HepG2 (cell line): ENCODE measurements at places on chromosomes 6 and 20.

DNA sequence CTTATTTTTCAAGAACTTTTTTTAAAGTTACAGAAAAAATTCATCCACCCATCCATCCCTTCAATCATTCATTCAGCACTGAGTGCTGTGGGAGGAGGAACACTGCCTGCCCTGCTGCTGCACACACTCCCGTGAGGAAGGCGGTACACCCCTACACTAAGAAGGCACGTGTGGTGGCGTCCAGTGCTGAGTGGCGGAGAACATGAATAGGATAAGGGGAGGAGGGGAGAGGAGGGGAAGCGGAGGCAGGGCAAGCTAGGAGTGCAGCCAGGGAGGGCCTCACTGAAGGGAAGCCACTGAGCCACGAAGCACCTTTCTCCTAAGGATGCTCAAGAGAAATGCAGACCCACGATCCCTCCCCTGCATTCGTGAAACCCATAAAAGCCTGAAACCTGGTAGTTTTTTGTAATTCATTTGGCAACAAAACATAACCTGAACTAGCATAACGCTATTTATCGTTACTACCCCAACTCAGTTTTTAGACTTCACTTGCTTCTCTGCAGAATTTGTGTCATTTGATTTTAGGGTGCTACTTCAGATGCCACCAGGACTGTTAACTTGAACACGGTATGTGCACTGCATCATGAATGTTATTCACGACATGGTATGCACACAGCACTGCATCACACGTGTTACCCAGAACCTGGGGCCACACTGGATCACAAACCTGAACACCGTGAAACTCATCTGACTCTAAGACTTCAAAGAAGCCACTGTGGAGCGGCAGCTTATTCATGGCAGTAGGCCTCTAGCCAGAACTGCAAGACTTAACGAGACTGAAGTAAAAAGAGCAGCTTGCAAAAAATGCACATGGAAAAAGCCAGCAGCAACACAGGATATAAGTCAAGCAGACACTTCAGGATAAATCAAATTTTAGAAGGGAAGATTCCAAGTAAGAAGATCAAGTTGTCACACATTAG, 3.5 kb downstream of the RNASET2 start:
- no peak for DNase-seq
- no peaks in the 10 kb centered on the region for H3K27me3 ChIP-seq
- H3K4me3 ChIP-seq, result peak overlapping the region; percentile 9; the same call in 1 of the 2 replicates

DNA sequence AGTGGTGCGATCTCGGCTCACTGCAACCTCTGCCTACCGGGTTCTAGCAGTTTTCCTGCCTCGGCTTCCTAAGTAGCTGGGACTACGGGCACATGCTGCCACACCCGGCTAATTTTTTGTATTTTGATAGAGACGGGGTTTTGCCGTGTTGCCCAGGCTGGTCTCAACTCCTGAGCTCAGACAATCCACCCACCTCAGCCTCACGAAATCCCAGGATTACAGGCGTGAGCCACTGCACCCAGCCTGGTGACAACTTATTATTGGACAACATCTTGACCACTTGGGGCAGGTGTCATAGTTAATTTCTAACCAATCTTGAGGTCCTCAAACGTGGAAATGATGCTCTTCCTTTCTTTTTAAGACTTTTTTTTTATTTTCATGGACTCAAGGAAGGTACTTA, 303.6 kb downstream of the CLIC5 start:
- no peak for DNase-seq
- no peaks in the 10 kb centered on the region for H3K36me3 ChIP-seq
- no peaks in the 10 kb centered on the region for H3K4me1 ChIP-seq
- no peak overlapping the region for H3K27ac ChIP-seq

DNA sequence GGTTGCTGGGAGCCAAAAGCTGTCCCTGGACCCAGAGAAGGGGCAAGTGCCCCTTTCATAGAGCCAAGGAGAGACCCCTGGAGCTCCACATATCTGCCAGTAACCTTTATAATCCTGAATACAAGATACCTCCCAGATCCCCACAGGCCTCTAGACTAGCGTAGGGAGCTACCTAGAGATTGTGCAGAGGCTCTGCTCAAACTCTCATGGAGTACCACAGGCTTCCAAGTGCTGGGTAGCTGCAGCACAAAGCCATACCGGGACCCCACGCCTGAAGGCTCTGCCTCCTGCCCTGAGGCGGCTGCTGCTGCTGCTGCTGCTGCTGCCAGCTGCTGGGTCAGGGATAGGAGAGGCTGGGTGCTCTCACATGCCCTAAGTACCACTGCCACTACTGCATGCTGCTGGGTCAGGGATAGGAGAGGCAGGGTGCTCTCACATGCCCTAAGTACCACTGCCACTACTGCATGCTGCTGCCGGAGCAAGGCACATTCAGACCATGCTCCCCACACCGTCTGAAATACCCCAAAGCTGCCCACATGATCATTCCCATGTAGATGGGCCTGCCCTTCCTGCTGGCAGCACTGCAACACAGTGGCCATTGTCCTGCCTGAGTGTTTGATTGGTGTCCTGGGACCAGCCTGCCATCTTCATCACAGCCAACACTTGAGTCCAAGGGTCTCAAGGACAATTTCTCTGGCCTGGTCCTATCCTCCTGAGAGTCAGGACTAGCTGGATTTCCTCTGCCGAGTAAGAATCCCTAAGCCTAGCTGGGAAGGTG, 1434.3 kb upstream of the ADGRB3 start:
- no peak overlapping the region for H3K27ac ChIP-seq
- H3K36me3 ChIP-seq, result no peaks in the 10 kb centered on the region
- no peak for DNase-seq
- no peaks in the 10 kb centered on the region for H3K27me3 ChIP-seq
- H3K4me3 ChIP-seq, result no peak overlapping the region

DNA sequence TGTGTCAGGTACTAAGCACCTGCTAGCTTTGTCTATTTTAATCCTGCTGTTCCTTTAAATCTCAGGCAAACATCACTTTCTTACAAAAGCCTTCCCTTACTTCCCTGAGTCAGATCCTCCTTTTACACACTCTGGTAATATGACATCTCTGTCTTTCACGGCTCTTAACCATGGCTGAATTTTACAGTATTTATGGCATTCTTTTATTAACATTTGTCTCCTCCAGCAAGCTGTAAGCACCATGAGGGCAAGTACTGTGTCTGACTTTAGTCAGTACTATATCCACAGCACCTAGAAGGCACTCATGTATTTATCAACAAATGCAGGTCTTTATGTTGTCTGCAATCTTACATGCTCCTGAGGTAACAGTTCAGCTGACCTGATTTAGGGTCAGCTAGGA, 33.7 kb upstream of the HBS1L start:
- H3K27me3 ChIP-seq, result no peaks in the 10 kb centered on the region

- no peak for DNase-seq
- peaks cover 34% of the 10 kb centered on the region for H3K4me1 ChIP-seq
- no peaks in the 10 kb centered on the region for H3K36me3 ChIP-seq
- H3K27me3 ChIP-seq, result peaks cover 2% of the 10 kb centered on the region; the same call in 1 of the 2 replicates
- no peak overlapping the region for H3K4me3 ChIP-seq
Observed at GRCh38 chr6:117451671-117452070, 25.9 kb upstream of the ROS1 start.

DNA sequence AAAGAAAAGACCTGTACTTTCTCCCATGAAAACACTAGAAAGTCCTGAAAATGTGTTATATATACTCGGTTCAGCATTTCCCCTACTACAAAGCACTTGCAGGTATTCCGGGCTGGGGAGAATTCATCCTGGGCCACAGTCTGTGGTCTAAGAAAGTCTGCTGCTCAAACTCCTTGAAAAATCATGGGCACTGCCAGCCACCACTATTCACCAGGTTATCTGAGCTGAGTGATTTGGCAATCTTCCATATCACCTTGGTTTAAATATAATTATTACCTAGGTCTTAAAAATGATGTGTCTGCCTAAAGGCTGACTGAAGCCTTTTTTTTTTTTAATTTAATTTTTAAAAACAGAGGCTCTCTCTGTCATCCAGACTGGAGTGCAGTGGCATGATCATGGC, 11.3 kb downstream of the FKBP5 start:
- DNase-seq, result no peak
- no peaks in the 10 kb centered on the region for H3K27me3 ChIP-seq
- H3K4me3 ChIP-seq, result no peak overlapping the region
- H3K4me1 ChIP-seq, result no peaks in the 10 kb centered on the region

DNA sequence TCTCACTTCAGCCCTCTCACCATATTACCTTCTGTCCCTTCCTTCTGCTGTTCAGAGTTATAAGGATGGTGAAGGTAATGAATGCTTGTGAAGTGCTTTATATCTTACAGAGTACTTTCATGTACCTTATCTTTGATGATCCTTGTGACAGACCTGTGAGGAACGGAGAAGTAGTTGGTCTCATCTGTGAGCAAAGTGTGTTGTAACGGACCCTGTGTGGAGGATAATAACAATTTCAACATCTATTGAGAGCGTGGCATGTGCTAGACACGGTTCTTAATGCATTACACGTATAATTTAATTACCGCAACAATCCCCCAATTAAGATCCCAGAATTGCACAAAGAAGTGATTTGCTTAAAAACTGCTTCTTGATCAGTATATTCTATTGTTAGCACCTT, 124.6 kb downstream of the ANKS1A start:
- no peak for DNase-seq
- no peak overlapping the region for H3K27ac ChIP-seq
- no peaks in the 10 kb centered on the region for H3K27me3 ChIP-seq
- no peak overlapping the region for H3K4me3 ChIP-seq
- H3K36me3 ChIP-seq, result peaks cover 9% of the 10 kb centered on the region
- H3K4me1 ChIP-seq, result no peaks in the 10 kb centered on the region

DNA sequence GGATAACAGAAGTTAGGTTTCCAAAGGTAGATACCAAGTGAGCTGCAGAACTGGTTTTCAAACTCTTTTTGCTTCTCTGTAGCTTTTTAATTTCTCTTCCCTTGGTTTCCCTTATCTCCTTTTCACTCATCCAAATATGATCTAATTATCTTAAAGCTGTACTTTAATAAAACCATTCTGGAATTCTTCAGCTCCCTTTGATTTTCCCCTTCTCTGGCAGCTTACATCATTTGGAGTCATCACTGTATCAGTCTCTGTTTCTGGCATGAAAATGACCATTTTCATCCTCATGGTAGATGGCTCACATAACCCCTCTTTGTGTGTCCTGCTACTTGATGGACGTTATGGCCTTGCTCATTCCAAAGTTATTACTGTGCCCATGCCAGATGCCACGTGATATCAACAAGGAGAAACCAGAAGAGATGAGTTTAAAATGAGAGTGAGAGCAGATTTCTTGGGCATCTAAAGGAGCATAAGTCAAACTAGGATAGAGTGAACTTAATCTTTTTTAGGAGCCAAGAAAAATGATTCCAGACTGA, 620.2 kb downstream of the QKI start:
- no peaks in the 10 kb centered on the region for H3K4me1 ChIP-seq
- no peak overlapping the region for H3K27ac ChIP-seq
- DNase-seq, result no peak

DNA sequence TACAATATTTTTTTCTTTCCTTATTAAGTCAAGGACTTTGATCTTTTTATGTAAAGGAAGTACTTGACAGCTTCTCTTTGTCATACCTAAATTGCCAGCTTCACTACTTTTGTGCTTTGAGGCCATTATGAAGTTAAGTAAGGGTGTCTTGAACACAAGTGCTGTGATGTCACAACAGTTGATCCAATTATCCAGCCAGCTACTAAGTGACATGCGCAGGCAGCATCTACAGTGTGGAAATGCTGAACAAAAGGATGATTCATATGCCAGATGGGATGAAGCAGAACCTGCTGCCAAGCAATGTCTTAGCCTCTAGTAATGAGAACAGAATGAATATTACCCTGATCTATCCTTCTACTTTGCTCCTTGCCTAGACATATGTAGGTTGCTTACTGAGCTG, 68.3 kb upstream of the TMEM244 start:
- H3K27ac ChIP-seq, result no peak overlapping the region
- H3K4me3 ChIP-seq, result no peak overlapping the region
- no peaks in the 10 kb centered on the region for H3K27me3 ChIP-seq
- no peaks in the 10 kb centered on the region for H3K36me3 ChIP-seq
- no peaks in the 10 kb centered on the region for H3K4me1 ChIP-seq

DNA sequence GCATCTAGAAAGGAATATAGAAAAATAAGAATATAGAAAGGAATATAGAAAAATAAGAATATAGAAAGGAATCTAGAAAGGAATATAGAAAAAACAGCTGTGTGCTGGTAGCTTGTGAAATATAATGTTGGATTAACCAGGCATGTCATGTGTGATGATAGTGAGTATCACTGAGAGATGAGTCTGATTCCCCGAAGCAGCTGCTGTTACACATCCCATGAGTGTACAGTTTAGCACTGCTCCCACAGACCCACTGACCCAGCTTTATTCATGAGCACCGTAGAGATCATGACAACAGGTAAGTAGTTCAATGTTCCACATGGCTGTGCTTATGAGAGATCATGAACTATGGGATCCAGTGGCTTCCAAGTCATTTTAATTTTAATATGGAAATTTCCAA, 64.8 kb downstream of the SLC22A3 start:
- no peak overlapping the region for H3K27ac ChIP-seq
- DNase-seq, result no peak
- H3K4me3 ChIP-seq, result no peak overlapping the region
- peaks cover 14% of the 10 kb centered on the region; the same call in 1 of the 3 replicates for H3K36me3 ChIP-seq

GRCh38 chr6:53439556-53439955, 90.8 kb upstream of the ELOVL5 start:
- DNase-seq, result no peak
- H3K36me3 ChIP-seq, result no peaks in the 10 kb centered on the region
- no peak overlapping the region for H3K4me3 ChIP-seq
- peaks cover 8% of the 10 kb centered on the region for H3K4me1 ChIP-seq

DNA sequence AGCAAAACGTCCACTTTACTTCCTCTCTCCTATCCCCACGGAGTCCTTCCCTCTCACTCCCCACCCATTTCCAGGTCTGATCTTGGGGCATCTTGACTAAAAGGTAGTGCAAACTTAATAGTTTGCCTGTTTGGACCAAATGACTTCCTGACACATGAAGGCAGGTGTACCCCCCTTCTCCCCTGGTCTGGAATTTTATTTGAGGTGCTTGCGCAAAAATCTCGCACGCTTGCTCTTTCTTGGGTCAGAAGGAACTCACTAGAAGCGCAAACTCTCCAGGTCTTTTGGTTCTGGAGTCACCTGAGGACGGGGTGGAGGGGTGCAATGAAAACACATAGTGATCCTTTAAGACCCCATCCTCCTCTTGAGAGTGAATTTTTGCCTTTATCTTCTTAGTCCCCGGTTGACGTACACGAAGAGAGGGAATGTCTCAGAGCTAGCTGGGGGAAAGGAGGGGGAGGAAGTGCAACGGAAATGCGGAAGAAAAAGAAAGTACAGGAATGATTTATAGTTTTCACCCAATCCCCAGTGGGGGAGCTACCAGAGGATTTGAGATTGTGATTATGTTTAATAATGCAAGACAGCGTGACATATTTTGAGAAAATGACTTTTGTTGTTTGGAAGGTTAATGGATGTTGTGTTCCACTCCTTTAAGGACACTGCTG, 4.9 kb downstream of the ADGRB3 start:
- H3K27ac ChIP-seq, result no peak overlapping the region
- DNase-seq, result no peak
- peaks cover 6% of the 10 kb centered on the region; the same call in 1 of the 3 replicates for H3K27me3 ChIP-seq
- H3K36me3 ChIP-seq, result no peaks in the 10 kb centered on the region
- H3K4me3 ChIP-seq, result no peak overlapping the region
- H3K4me1 ChIP-seq, result peaks cover 6% of the 10 kb centered on the region; the same call in 1 of the 2 replicates

- no peaks in the 10 kb centered on the region for H3K27me3 ChIP-seq
- peaks cover 11% of the 10 kb centered on the region; the same call in 1 of the 2 replicates for H3K36me3 ChIP-seq
- no peak overlapping the region for H3K4me3 ChIP-seq
- no peak for DNase-seq
Observed at GRCh38 chr20:8749986-8750385, 318.9 kb upstream of the PLCB4 start.

- no peak overlapping the region for H3K4me3 ChIP-seq
- no peak overlapping the region for H3K27ac ChIP-seq
- no peaks in the 10 kb centered on the region for H3K4me1 ChIP-seq
- no peaks in the 10 kb centered on the region for H3K36me3 ChIP-seq
- no peaks in the 10 kb centered on the region for H3K27me3 ChIP-seq
- DNase-seq, result no peak
Observed at GRCh38 chr6:114020196-114020595, 49.2 kb upstream of the HDAC2 start.
